ENCODE measurements at places on chromosomes 13 and 19.
A peak's percentile ranks its signal among the peaks of the same experiment; 100 is the strongest.

DNA sequence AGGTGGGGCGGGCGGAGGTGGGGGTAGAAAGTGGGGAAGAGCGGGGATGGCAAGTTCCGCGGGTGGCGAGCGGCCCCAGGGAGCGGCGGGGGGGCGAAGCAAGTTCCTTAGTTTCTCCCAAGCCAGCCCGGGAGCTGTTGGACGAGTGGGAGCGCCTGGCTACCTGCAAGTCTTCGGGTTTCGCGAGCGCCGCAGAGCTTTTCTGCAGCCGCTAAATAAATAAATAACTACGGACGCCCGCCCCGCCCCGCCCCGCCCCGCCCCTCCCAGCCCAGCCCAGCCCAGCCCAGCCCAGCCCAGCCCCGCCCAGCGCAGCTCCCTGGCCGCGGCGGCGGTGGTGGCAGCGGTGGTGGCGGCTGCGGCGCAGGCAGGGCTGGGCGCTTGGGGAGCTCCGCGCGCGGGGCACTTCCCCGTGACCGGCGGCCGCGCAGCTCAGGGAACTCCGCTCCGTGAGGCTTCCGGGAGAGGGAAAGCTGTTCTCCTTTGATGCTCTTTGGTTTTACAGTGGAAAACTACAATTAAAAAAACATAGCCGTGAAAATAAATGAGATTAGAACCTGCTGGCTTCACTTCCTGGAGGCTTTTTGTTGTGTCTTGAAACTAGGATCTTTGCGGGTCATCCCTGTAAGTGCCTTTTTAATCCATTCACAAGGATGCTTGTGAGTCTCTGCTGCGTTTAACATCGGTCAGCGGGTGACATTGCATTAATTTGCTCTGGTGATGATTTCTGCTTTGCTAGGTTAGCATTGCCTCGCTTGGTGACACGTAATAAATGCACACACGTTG is at the start of gene UBE2L5:
Gene UBE2L5 (plus strand): TSS at position 440 of the 786 bp plus-strand sequence. CDS start 5,498 bp downstream, outside the sequence.
- DNase-seq = peak; percentile 88

DNA sequence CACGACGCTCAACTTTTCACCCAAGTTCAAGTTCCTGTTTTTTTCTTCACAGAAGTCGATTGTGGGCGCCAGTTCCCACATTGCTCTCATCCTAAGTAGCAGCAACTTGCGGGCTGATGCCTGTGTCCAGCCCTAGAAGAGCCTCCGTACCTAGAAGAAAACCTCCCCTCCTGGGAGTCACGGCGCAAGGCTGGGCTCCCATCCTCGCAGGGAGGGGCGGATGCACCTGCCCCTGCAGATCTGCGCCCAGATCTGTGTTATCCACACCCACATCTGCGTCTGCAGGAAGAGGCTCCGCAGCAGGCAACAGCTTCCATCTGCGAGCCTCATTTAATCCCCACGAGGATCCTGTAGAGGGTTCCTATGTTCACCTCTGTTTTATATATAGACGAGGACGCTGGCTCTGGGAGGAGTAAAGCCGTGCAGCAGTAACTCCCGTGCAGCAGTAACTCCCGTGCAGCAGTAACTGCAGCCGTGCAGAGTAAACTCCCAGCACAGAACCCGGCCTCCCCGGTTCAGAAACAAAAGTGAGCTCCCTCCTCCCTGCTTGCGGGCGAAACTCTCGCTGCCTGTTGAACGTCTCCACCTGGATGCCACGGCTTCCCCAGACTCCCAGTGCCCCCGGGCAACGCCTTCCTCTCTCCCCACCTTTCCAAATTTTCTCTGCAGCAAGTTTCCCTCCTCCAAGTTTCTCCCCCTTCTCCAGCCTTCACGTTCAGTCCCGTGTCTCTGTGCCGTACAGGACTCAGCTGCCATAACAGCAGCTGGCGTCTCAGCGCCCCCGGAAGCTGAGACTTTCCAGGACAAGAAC is 23.5 kb upstream of the LAIR1 start:
- no peak for DNase-seq

GRCh38 chr19:12984683-12985048 is 10.6 kb upstream of the NFIX start:
- no peak for DNase-seq

DNA sequence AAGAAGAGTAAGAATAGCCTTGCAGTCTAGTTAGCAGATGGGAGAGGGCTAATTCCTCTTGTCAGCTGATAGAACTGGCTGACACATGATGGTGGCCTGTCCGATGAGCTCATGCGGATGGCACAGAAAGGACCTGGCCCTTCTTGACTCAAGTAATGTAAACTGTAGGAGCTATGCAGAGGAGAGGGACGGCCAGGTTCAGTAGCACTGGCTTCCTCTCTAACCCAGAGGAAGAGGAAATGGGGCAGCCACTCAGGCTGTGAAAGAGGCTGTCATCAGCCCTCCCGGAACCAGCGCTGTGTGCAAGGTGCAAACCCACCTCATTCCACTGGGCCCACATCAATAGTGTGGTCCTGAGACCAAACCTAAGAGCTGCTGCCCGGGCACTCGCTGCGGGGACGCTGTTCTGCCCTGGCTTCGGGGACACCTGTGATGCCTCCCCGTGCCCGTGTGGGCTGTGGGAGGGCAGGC is 30.8 kb upstream of the USE1 start:
- no peak for DNase-seq

- DNase-seq = no peak
These were observed 23.9 kb upstream of the GAS6 start for GRCh38 chr13:113887700-113888201.

DNA sequence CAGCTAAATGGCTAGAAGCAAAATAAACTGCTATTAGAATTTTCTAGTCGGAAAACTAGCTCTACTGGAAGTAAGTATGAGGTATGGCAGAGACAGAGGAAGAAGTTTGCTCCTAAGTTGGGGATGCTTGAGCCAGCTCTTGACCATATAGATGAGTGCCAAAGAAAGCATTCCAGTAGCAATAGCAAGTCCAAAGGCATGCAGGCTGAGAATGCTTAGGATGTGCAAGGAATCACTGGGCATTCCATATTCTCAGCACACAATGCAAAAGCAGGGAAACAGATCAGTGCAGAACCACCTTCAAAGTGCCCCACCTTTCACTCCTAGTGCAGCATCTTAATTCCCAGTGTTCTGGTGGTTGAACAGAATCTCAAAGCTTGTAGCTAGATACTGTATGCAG is 32.9 kb downstream of the SERTM1 start:
- no peak for DNase-seq

DNA sequence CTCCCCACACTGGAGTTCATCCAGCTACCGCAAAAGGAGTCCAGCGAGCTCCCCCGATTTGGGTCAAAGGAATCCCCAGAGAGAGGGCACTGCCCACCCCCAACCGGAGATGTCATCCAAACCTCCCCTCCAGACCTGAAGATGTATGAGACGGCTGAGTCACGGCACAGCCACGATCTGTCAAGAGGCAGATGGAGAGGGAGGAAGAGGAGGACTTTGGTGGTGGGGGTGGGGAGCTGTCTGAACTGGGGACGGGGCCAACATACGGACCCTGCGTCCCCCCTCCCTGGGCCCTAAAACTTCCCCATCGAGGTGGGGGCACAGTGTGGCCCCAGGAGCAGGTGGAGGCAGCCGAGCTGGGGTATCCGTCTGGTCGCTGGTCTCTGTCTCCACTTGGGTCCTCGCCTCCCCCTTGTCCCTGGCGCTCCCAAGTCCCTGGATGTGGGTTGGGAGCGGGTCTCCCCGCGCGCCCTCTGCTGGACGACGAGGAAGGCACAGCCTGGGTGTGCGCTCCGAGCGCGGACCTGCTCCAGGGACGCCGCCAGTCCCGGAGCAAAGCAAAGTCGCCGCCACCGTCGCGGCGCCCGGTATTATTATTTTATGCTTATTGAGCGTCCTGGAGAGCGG is 3.8 kb downstream of the PDE4A start:
- peak; percentile 91 for DNase-seq

- no peak for DNase-seq
These were observed 25.6 kb upstream of the CABP5 start for GRCh38 chr19:48069435-48069834.

DNA sequence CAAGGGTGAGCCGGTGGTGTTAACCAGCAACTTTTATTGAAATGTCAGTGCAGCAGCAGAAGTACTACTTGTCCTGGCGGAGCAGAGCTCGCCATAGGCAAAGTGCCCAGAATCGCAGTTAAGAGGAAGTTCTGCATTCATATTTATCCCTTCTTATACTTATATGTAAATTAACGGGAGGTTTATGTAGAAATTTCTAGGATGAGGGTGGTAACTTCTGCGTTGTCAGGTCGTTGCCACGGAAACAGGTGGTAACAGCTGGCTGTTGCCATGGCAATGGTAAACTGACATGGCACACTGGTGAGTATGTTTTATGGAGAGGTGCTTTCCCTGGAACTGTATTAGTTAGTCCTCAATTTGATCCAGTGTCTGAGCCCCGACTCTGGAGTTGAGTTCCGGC is 2494.9 kb upstream of the PCDH20 start:
- peak; percentile 18 for DNase-seq

DNA sequence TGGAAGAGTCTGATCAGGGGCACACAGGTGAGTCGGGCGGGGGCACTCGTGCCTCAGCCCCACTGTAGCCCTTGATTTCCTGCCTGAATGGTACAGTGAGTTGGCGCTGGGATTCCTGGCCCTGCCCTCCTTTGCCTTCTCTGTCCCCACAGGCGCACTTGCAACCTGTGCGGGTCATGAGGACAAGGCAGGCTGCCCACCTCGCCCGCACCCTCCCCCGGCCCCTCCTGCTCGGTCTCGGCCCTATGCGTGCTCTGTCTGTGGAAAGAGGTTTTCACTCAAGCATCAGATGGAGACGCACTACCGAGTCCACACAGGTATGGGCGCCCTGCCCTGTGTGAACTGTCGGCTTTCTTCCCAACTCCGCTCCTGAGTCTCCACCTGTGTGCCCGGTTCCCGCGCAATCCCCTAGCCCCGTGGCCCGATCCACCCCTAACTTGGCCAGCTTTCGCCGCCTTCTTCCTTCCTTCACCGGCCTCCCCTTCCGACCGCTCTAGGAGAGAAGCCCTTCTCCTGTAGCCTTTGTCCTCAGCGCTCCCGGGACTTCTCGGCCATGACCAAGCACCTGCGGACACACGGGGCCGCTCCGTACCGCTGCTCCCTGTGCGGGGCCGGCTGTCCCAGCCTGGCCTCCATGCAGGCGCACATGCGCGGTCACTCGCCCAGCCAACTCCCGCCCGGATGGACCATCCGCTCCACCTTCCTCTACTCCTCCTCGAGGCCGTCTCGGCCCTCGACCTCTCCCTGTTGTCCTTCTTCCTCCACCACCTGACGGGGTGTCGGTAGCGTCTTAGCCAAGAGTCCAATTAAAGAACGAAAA is 1.6 kb upstream of the KMT2B start:
- peak; percentile 46 for DNase-seq

DNA sequence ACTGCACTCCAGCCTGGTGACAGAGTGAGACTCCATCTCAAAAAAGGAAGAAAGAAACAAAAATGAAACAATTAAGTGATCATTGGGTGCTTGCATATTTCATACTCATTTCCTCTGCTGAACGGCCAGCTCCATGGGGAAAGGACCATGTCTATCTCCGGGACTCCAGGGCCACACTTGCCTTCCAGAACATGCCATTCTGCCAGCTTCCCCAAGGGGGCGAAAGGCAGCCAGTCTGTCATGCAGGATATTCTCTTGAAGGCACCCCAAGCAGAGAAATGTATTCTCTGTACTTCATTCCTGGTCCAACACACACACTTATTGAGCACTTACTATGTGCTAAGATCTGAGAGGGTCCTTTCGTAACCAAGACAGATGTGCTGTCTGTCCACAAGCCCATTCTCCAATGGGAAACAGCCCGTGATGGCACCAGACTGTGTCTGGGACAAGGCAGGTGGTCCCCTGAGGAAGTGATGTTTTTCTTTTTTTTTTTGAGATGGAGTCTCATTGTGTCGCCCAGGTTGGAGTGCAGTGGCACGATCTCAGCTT is 10.2 kb upstream of the CARM1 start:
- DNase-seq = peak; percentile 54

DNA sequence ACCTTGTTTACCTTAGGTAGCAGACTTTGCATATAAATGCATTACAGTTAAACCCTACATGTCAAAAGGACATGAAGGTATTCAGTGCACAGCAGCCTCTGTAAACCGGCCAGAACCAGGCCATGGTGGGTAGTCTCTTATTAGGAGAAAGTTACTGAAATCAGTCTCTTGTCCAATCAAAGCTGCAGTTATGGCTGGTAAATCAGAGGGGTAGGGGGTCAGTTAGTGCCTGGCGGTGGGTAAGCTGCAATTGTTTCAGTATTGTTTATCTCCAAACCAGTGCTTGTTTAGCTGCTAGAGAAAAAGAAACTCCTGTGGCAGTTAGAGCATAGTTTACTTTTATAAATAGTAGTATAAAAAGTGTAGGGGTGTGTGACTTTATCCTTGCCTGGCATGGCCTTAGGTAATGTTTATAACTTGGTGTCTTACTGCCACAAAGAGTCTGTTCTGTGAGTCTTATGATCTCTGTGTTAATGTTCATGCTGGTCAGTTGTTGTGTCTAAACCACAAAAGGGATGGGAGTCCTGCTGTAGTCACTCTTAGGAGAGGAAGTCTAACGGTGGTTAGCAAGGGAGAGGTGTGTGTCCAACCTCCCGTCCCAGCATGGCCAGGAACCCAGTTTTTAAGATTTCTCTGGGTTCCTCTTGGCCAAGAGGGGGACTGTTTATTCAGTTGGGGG is 28.0 kb downstream of the CHST8 start:
- DNase-seq = no peak

DNA sequence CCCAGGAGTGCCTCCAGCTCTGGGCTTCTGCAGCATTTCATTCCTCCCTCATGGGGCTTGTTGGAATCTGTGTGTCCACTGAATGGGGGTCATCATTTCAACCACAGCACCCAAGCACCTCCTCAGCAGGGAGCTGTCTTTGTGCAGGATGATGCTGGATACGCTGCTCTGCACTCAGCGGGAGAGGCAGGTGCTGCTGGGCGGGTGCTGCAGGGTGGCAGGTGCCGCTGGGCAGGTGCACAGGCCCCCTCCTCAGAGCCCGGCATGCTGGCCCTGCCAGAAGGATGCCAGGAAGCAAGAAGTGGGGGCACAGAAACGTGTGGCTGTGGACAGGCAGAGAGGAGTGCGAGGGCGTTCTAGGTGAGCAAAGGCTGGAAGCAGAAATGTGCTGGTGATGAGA is 121.8 kb upstream of the VSTM2B start:
- no peak for DNase-seq

DNA sequence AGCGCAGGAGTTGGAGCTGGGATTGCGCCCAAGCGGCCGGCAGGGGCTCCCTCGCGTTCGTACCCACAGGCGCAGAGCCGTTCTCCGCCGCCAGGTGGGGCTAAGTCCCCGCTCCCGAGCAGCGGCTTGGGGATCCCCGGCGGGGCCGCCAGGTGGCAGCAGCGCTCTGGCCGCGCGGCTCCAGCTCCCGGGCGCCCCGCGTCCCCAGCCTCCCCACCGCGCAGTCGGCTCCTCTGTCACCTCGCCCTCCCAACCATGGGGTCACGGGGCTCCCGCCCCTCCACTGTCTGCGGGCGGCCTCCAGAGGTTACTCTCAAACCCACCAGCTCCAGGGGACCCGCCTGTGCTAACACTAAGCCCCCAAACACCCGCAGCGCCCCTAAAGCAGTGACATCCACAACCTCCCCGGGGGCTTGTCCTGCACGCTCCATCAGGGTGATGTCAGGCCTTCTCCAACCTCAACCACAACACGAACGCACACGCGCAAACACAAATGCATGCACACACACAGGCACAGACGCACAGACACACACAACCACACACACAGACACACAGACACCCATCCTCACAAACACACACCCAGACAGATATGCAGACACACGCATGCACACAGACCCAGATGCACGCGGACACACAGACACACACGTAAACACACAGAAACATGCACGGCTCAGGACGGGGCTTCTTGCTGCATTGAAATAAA is 18.4 kb upstream of the KCTD15 start:
- DNase-seq = peak; percentile 87

- no peak for DNase-seq
These were observed 16.3 kb upstream of the KIR3DL3 start for GRCh38 chr19:54707962-54708361.

GRCh38 chr19:17394891-17395415 is 957 bp upstream of the CCDC194 start:
- DNase-seq = peak; percentile 71

- DNase-seq = no peak
These were observed 893 bp upstream of the PLIN3 start for GRCh38 chr19:4868286-4868834.

Measured in BE2C (cell line).